ENCODE measurements at places on chromosomes 4 and X.

DNA sequence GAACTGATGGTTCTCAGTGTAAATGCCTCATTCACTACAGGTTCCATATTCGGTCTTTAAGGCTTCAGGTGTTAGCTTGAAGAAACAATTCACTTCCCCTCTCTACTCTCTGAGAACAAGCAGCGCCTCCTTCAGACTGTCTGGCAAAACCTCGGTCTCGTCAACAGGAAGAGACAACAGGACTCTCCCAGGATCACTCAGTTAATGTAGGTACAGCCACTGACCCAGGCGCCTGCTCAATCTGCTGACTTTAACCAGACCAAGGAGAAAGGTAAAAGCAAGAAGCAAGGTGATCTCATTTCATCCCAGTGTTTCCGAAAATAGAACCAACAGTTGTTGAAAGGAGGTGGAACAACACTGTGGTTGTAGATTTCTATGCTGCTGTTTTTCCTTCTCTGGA is 102.2 kb downstream of the SLC2A9 start:
- no peak for DNase-seq

DNA sequence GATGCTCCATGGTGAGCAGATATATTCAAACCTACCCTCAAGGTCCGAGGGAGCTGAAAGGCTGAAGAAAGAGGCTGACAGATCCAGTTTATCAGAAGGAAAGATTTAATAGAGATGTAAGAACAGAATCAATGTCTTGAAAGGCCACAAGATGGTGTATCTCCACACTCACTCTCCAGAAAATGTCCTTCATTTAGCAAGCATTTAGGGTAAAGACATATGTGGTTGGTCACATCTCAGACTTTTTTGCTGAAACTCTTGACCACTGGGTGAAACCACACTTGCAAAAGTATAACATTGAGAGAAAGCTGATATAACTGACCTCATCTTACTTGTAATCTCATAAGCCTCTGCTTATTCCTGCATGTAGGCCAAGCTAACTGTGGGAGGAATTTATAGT is 745.8 kb upstream of the GALNTL6 start:
- DNase-seq, result no peak

GRCh38 chr4:81130569-81130968 is 84.5 kb downstream of the PRKG2 start:
- no peak for DNase-seq

DNA sequence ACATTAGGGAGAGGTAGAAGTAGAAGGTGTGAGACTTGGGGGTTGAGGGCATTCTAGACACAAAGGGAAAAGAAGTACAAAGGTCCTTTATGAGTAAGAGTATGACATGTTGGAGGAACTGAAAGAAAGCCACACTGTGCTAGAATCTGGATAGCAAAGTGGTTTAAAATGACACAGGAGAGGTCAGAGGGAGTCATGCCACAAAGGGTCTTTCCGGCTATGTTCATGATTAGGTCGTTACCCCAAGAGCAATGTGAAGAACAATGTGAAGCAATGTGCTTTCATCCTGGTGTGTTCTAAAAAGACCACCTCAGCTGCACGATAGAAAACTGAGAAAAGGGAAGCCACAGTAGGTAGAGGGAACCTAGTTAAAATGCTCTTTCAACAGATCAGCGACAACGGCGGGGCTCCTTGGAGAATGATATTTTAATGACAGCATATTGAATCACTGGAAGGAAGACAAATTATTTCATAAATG is 29.2 kb downstream of the SMIM14 start:
- DNase-seq, result no peak

- DNase-seq, result peak; percentile 55
These were observed 17.3 kb downstream of the CTPS2 start for GRCh38 chrX:16695079-16695676.

DNA sequence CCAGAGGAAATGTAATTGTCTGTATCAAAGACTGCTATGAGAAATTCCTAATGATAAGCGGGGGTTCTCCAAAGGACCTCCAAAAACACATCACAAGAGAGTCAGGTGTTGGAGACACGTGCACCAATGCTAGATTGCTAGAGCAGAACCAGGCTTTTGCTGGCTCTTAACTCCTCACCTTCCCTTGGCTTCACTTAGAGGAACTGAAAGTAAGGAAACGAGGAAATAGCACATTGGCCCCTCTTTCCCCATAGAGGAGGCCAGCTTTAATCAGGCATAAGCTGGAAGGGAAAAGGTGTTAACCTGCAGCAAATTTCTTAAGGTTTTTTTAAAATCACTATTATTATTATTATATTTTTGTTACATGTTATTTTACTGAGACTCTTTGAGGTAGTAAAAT is 13.6 kb downstream of the OTC start:
- no peak for DNase-seq

- no peak for DNase-seq
These were observed 437 bp downstream of the MPC1L start for GRCh38 chrX:40623665-40624064.

- DNase-seq, result peak; percentile 29
These were observed 1.7 kb downstream of the PHF8 start for GRCh38 chrX:54042609-54043021.

GRCh38 chrX:41142130-41142910 is 57.1 kb downstream of the USP9X start:
- DNase-seq, result no peak

DNA sequence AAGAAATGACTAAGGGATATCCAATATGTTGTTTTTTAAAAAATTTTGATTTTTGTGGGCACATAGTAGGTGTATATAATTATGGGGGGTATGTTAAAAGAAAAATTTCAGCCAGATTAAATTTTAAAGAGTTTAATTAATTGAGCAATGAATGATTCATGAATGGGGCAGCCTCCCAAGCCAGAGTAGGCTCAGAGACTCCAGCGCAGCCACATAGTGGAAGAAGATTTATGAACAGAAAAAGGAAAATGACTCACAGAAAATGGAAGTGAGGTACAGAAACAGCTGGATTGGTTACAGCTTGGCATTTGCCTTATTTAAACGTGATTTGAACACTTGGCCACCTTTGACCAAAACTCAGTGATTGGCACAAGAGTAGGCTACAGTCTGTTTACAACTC is 91.7 kb downstream of the SPATA18 start:
- DNase-seq, result no peak

DNA sequence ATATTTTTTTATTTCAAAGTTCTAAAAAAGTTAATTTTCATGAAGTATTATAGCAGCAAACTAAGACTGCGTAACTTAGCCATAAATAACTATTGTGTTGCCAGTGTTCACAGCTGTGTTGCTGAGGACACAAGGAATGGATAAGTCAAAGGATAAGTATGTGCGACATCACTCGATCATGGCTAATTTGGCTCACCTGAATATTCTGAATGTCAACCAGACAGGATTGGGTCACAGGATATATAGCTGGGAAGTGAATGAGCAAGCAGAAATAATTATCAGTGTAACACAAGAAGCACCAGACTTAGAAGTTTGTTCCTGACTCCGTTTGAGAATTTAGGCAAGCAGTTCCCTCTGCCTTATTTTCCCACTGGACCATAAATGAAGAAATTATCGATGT is 33.9 kb downstream of the PRDM8 start:
- no peak for DNase-seq

DNA sequence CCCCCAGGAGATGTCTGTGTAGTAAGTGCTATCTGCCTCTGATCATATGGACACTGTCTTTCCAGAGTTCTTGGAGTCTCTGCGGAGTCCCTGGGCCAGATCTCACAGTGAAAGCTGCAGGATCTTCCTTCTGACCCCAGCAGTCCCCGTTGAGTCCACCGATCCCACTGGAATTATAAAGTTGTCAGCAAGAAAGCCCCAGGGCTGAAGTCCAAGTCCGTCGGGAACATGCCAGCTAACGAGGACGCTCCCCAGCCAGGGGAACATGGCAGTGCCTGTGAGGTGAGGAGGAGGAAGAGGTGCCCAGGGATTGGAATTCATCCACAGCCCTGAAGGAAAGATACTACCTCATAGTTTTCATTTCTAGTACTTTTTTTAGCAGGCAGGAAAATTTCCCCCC is 9.3 kb downstream of the ZNF81 start:
- DNase-seq, result no peak
